ENCODE measurements at places on chromosomes 2 and 18. TPM values are rescaled to one million over a fixed set of nuclear protein-coding genes. Genes with fewer than 3 reads are reported as not detected.

Gene CAPN14
- total RNA-seq = not detected

Gene MC5R
- total RNA-seq = not detected

Gene TNFRSF11A
- total RNA-seq = 0.29 TPM

Gene CEBPZ
- 17.8 TPM for total RNA-seq

Gene AGAP1
- 11.0 TPM for total RNA-seq

Gene IWS1
- 37.5 TPM for total RNA-seq

Gene CFC1
- total RNA-seq = not detected

Gene GCG
- total RNA-seq = not detected

Gene LYPD6B
- total RNA-seq = not detected

Gene SLC38A11
- not detected for total RNA-seq

Gene MPP4
- 0.62 TPM for total RNA-seq

Gene CNOT11
- total RNA-seq = 19.5 TPM

Gene DUSP28
- 7.2 TPM for total RNA-seq

Gene RFTN2
- total RNA-seq = 16.2 TPM

Gene MC4R
- not detected for total RNA-seq

Gene MAPRE3
- total RNA-seq = 14.4 TPM

Gene POMC
- 5.2 TPM for total RNA-seq

Gene DSC2
- not detected for total RNA-seq

Gene ESPNL
- total RNA-seq = 2.0 TPM

Gene FASTKD2
- total RNA-seq = 14.7 TPM

Gene GALNT5
- total RNA-seq = 11.3 TPM

Gene CRYGD
- total RNA-seq = not detected

Gene KRTCAP3
- not detected for total RNA-seq

Gene SCN3A
- not detected for total RNA-seq

Gene POLR1B
- 10.5 TPM for total RNA-seq

Gene FAM237A
- not detected for total RNA-seq

Gene CDH20
- total RNA-seq = 0.29 TPM

Gene LRATD1
- total RNA-seq = 0.59 TPM

Data from cardiac ventricle fibroblast (primary cell).